ENCODE measurements at places on chromosomes 7 and 10. TPM values are rescaled to one million over a fixed set of nuclear protein-coding genes. Genes with fewer than 3 reads are reported as not detected.

The ELFN1 gene
- total RNA-seq, result 1.4 TPM

- no peak for DNase-seq
- H3K36me3 ChIP-seq, result no peaks in the 10 kb centered on the region
- no peak overlapping the region for H3K4me3 ChIP-seq
- H3K4me1 ChIP-seq, result peaks cover 13% of the 10 kb centered on the region
- no peak overlapping the region for H3K27ac ChIP-seq
These were observed 91.6 kb upstream of the KMT2E start for GRCh38 chr7:104922182-104923009.

DNA sequence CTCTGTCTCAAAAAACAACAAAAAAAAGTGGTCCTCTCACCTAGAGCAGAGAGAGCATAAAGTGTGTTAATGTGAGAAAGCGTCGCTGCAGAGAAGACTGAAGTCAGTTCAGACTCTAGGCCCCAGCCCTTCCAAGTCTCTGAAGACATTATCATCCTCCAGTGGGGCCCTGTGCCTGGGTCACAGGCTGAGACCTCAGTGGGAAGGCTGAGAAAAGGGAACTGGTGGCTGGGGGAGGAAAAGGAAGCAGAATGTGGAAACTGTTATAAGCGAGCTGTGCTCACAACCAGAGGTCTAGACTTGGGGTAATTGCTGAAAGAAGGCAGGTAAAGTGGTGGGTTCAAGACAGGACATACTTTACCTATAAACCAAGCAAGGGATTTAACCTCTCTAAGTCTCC lies 4.9 kb upstream of the RRP12 start:
- H3K36me3 ChIP-seq, result no peaks in the 10 kb centered on the region
- peak; percentile 59 for DNase-seq
- H3K27me3 ChIP-seq, result no peaks in the 10 kb centered on the region
- no peak overlapping the region for H3K4me3 ChIP-seq

The APBB1IP gene
- 36.8 TPM for total RNA-seq

GRCh38 chr10:44014644-44015250 lies 366.1 kb upstream of the ZNF32 start:
- no peaks in the 10 kb centered on the region for H3K36me3 ChIP-seq
- H3K4me1 ChIP-seq, result peaks cover 6% of the 10 kb centered on the region
- H3K27me3 ChIP-seq, result no peaks in the 10 kb centered on the region
- no peak overlapping the region for H3K27ac ChIP-seq
- H3K4me3 ChIP-seq, result no peak overlapping the region

The SH2B2 gene
- total RNA-seq, result 17.0 TPM

DNA sequence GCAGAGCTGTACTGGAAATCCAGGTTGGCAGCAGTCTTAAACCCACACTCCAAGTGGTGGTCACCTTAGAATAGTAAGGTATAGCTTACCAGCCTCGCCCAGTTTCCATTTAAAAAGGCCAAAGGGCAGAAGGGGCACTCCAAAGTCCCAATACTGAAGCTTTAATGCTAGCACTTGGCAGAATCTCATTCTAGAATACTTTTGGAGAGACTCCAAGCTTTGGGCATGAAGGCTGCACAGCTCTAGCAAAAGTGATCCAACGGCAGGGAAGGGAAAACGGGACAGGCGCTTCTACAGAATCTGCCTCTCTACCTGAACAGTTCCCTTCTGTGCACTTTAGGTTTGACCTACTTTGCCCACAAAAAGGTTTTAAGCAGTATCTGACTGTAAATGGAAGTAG lies 19.7 kb downstream of the SMURF1 start:
- H3K36me3 ChIP-seq, result no peaks in the 10 kb centered on the region
- no peak for DNase-seq
- no peak overlapping the region for H3K4me3 ChIP-seq
- H3K27ac ChIP-seq, result peak overlapping the region; percentile 80
- H3K4me1 ChIP-seq, result peaks cover 92% of the 10 kb centered on the region
- no peaks in the 10 kb centered on the region for H3K27me3 ChIP-seq

DNA sequence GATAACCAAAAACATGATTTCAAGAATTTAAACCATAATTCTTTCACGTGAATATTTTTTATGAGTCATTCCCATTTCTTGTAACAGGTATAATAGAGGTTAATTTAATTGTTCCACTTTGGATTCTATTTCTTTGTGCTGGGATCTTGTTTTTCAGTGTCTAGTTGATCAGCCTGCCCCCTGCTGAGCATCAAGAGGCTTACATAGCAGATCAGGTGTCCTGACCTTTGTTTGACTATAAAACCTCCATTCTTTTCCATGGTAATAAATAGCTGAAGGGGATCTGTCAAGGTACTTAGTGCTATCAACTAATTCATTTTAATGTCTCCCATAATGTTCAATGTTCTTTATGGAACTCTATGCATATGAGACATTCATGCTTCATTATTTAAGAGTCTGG lies 4.9 kb downstream of the COL17A1 start:
- no peak overlapping the region for H3K4me3 ChIP-seq
- no peaks in the 10 kb centered on the region for H3K27me3 ChIP-seq
- peaks cover 6% of the 10 kb centered on the region for H3K4me1 ChIP-seq
- no peaks in the 10 kb centered on the region for H3K36me3 ChIP-seq

The GNGT1 gene
- total RNA-seq, result not detected

The TMEM26 gene
- 1.1 TPM for total RNA-seq

The IL15RA gene
- 28.5 TPM for total RNA-seq

DNA sequence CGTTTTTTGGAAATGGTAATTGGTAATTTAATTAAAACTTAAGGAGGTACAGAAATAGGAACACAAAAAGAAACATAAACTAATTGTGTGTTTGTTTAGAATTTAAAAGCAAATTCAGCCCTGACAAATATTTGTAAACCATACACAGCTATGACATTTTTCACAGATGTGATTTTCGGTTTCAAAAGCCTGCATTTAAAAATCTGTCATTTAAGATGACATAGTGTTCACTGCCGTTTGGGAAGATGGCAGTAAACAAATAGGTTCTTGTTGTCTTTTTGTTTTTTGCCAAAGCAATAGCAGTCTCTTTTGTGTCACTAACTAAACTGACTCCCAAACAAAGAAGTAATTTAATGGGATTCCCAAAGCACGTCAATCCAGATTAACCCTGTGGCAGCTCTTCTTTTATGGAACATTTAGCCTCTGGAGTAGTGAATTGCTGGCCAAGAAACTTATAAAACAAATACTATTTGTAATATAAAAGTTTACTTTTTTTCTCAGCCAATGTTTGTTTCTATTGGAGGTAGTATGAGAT lies 697.6 kb downstream of the PHTF2 start:
- H3K4me1 ChIP-seq, result no peaks in the 10 kb centered on the region
- no peaks in the 10 kb centered on the region for H3K27me3 ChIP-seq
- H3K4me3 ChIP-seq, result no peak overlapping the region

- peaks cover 6% of the 10 kb centered on the region for H3K4me1 ChIP-seq
- H3K36me3 ChIP-seq, result no peaks in the 10 kb centered on the region
- H3K27me3 ChIP-seq, result no peaks in the 10 kb centered on the region
- DNase-seq, result peak; percentile 3
- no peak overlapping the region for H3K4me3 ChIP-seq
- H3K27ac ChIP-seq, result no peak overlapping the region
These were observed 123.9 kb upstream of the ZMIZ1 start for GRCh38 chr10:78944723-78945312.

The ATOH7 gene
- total RNA-seq, result not detected

GRCh38 chr7:11754123-11754522 lies 77.9 kb downstream of the THSD7A start:
- H3K27ac ChIP-seq, result no peak overlapping the region
- H3K36me3 ChIP-seq, result no peaks in the 10 kb centered on the region
- DNase-seq, result no peak
- no peaks in the 10 kb centered on the region for H3K27me3 ChIP-seq
- H3K4me1 ChIP-seq, result peaks cover 6% of the 10 kb centered on the region

GRCh38 chr10:131011936-131012640 lies 299.4 kb downstream of the TCERG1L start:
- no peak for DNase-seq
- no peak overlapping the region for H3K4me3 ChIP-seq
- H3K27me3 ChIP-seq, result no peaks in the 10 kb centered on the region
- no peaks in the 10 kb centered on the region for H3K36me3 ChIP-seq

The AMPH gene
- total RNA-seq, result 1.2 TPM

The CYP26C1 gene
- 0.27 TPM for total RNA-seq

DNA sequence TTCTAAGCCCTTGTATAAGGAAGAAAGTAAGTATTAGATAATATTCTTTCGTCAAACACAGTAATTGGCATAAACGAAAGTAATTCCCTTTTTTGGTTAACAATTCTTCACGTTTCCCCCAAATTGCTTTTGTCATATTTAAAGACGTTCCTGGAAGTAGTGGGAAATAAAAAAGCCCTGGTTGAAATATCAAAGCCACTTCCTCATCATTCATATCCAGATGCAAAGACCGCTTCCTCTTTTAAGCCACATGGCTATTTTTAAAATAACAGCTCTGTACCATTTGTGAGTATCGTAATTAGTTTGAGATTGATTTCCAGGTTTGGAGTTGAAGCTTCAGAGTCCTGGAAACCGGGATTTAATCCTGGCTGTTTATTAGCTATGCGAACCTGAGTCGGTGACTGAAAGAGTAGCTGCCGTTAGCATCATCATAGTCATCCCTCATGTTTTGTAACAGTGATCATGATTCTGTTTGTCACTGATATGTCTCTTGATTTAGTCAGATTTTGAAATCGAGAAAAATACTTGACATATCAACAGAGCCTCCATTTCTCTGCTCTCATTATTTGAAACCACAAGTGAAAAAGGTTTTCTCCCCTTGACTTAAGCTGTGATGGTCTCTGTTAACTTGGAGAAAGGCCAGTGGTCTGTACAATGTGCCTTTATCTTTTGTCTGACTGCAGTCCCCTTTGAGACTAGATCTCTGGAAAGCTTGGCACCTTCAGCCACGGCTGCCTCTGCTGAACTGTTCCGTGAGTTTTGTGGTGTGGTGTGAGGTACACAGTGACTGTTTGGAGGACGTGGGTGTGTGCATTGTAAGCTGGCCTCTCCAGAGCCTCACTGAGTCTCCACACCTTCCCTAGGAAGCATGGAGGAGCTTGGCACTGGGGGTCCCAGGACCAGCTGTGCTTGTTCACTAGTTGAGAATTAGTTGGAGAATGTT lies 18.1 kb downstream of the OPTN start:
- H3K4me1 ChIP-seq, result peaks cover 20% of the 10 kb centered on the region
- DNase-seq, result no peak

The C7orf33 gene
- not detected for total RNA-seq

GRCh38 chr7:93620057-93620456 lies 45.5 kb upstream of the CALCR start:
- no peak for DNase-seq
- H3K36me3 ChIP-seq, result no peaks in the 10 kb centered on the region

The HOXA2 gene
- 1.5 TPM for total RNA-seq

The PDCD11 gene
- total RNA-seq, result 21.6 TPM

GRCh38 chr7:157493776-157494175 lies 157.0 kb downstream of the DNAJB6 start:
- DNase-seq, result no peak
- peaks cover 5% of the 10 kb centered on the region for H3K27me3 ChIP-seq
- no peaks in the 10 kb centered on the region for H3K4me1 ChIP-seq
- no peak overlapping the region for H3K27ac ChIP-seq
- H3K36me3 ChIP-seq, result no peaks in the 10 kb centered on the region

Data from lower lobe of right lung (tissue), 2 donors.